ENCODE measurements at places on chromosomes 2 and 18.

- DNase-seq = no peak
Measured at GRCh38 chr2:222358876-222359275, 60.1 kb upstream of the PAX3 start.

DNA sequence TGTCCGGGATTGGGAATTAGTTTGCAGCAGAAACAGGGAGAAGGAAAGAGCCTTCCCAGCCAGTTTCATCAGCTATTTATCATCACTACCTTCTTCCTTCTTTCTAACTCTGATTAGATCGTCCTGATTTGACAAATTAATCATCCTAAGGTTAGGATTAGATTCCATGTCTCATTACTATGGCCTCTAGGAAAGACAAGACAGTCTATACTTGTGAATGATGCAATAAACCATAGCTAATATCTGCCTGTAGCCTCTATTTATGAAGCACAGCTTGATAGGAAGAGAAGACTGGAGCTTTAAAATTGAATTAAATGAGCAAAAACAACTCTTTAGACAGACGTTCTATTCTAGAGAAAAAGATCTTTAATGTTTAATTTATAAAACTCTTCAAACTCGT, 25.2 kb upstream of the FRZB start:
- no peak for DNase-seq

DNA sequence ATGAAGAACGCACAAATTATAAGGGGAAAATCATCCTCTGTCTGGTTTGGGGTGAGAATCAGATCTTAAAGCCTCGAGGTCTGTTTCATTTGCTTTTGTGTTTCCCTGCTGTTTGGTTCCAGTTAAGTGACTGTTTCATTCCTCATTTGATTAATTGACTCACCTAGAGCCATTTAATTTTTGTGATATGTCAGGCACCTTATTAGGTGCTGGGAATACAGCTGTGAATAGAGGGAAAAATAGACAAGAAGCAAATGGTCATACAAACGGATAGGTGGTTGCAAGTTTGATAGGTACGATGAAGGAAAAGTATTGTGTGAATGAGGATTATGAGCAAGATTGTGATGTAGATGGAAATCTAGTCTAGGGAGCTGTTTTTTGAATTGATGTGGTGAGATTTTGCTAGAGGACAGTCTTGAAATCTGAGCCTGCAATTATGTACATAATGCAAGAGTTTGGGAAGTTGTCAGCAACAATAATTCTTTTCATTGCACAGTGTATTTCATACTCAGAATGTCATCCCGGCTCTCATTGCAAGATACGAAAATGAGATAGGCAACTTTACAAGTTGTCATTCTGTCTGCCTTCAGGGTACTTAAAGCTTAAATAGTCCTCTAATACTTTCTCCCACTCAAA, 2.2 kb downstream of the ACSL3 start:
- no peak for DNase-seq

DNA sequence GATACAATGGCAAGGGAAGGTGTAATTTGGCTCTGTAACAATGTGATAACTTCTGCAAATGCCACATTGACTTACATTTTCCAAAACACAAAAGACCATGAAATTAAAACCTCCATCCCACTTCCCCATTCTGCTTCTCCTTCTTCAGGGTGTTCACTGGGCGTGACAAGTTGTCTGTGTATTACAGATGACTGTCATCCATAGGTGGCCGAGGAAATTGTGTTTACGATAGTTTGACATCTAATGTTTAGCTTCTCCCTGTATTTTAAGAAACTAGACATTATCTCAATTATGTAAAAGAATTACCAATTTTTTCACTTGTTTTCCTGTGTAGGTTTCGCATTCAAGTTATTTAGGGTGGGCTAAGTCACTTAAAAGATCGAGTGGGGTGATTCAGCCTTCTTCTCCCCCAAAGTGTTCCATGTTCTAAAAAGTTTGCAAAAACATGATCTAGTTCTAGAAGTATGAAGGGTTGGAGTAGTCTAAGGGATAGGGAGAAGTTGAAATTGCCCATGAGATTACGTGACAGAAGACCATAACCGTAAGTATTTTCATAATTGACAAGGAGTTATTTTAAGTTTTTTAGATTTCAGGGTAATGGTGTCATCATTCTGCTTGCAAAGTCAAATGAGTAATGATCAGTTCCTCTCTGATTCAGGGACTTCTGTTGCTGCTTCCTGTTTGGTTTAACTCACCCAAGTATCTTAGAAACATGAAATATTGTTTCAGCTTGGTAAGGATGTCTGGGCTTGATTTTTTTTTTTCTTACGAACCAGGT, 25.2 kb upstream of the CYTIP start:
- no peak for DNase-seq

DNA sequence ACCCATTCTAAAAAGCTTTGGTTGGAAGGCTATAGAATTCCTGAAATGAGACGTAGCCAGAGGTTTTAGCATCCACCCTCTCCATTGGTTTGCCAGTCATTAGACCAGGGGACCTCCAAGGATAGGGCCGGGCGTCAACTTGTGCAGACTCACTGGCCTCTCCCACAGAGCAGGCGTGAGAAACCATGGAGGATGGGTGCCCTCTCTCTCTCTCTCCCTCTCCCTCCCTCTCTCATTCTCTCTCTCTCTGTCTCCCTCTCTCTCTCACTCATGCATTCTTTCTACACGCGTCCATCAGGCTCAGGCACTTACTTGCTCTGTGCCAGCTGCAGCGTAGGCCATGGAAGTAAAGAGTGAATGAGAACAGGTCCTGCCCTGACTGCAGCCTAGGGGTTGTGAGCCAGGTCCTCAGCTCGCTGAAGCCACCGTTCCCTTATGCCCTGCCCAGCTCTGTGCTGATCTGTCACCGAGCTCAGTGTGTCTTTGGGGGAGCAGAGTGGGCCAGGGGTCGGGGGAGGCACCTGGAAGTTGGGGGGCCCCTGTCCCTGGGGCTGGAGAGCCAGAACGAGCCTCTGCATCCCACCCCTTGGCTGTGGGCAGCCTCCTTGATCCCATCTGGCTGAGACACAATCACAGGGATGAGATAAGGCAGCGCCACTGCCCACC, 304.4 kb upstream of the HS6ST1 start:
- no peak for DNase-seq

DNA sequence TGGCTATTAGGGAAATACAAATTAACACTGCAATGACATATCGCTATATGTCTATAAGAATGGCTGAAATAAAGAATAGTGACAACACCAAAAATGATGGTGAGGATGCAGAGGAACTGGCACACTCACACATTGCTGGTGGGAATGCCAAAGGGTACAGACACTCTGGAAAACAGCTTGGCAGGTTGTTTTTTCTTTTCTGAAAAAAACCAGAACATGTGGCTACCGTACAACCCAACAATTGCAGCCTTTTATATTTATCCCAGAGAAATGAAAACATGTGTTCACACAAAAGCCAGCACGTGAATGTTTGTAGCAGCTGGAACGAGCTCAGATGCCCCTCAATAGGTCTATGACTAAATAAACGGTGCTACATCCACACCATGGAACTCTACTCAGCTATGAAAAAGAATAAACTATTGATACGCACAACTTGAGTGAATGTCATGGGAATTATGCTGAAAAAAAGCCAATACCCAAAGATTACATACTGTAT, 45.9 kb downstream of the KCNE4 start:
- no peak for DNase-seq

- no peak for DNase-seq
Measured at GRCh38 chr2:63842149-63843061, 709 bp downstream of the UGP2 start.

- DNase-seq = no peak
Measured at GRCh38 chr2:9793156-9793917, 49.9 kb upstream of the TAF1B start.

- DNase-seq = no peak
Measured at GRCh38 chr18:5891854-5892215, 3.5 kb downstream of the TMEM200C start.

DNA sequence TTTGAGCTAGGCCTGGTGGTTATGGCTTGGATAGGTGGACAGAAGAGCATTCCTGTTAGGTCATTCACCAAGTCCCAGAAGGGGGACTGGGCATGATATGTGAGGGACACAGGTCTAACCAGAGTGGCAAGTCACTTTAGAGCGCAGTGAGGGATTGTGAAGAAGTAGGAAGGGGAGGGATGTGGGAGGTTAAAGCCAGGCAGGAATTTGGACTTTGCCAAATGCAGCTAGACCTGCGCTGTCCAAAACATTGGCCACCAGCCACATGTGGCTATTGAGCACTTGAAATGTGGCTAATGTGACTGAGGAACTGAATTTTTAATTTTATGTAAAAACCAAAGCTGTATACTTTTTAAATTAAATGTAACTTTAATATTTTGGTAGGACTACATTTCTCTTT, 23.7 kb downstream of the GCKR start:
- DNase-seq = no peak

DNA sequence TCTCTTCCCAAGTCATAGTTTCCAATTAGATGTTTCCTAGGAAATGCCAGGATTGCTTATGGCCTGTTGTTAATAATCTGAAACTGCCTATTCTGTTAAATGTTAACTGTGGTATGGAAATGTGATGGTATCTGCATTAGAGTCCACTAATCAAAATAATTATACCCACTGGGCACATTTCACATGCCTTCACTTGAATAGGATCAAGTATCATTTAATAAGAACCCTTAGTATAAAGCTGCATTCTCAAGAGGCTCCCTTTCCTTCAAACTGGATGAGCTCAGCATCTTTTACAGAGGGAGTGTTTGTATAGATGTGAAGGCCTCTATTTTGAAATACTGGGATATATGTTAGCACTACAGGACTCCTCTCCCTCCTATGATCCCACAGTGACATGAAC, 477.2 kb upstream of the VRK2 start:
- DNase-seq = no peak

DNA sequence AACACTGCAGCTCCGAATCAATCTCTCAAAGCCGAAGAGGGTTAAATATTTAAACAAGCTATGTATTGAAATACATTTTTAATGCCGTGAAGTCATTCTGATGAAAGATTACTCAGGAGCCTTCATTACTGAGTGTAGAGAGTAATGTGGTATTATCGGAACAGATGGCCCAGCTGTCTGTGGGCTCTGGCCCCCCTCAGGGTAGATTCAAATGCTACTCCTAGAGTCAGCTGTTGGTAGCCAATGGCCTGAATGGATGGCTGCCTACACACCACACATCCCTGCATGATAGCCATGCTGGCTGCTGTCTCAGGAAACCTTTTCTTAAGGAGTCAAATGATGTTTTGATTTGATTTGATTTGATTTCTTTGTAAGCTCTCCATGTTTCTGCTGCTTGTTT, 732.3 kb upstream of the CELF4 start:
- DNase-seq = no peak

- DNase-seq = peak; percentile 21
Measured at GRCh38 chr2:176001281-176001915, 669 bp downstream of the LNPK start.

DNA sequence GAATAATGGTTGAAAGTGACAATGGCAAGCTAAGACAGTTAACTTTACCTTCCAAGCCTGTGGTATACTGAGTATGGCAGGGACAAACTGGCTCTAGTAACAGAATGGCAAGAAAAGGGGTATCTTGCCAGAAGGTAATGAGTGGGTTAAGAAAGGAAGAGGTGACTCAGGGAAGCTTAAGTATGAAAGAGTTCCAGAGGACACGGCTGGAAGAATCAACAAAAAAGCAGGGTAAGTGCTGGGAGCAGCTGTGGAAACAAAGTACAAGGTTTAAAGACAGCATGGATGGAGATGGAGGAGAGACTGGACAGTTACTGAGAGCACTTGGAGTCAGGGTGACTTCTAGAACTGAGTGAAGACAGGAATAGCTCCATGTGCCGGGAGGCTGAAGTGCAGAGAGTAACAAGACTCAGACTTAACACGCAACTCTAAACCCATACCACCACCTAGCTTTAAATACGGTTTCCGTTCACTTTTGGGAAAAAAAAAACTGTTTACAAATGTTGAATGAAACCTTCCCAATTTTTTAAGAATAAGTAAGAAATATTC, 69.0 kb downstream of the REV1 start:
- no peak for DNase-seq

GRCh38 chr2:24577481-24577880, 86.4 kb downstream of the NCOA1 start:
- no peak for DNase-seq

- DNase-seq = no peak
Measured at GRCh38 chr2:227423656-227424499, 36.1 kb upstream of the SCYGR1 start.

DNA sequence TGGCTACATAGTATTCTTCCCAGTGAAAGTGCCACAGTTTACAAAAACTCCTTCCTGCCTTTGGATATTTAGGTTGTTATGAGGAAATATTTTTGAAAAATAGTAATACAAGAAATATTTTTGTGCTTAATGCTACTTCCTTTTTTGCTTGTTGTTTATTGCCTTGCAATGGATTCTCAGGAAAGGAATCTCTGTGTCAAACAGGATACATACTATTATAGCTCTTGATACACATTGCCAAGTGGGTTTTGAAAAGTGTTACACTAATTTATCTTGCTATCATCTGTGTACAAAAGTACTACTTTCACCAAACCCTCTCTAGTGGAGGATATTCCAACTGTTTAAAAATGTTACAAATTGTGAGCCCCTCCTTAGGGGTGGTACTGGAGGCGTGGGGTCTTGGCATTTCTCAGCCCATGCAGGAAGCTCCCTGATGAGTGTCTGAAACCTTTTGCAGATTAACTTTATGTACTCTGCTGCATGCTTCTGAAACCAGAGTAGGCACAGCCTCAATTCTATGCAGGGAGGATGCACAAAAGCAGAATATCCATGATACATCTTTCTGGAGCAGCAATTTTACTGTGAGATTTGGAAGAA, 54.5 kb downstream of the EVA1A start:
- no peak for DNase-seq

All from stimulated activated CD8-positive, alpha-beta memory T cell treated with anti-CD3 and anti-CD28 coated beads, Interleukin-15, amount 100 ng/mL, for 24 hours (primary cell).